Endodermal cell (in vitro differentiated cells): ENCODE measurements at places on chromosomes 4 and X. TPM values are rescaled to one million over a fixed set of nuclear protein-coding genes. Genes with fewer than 3 reads are reported as not detected.
A peak's percentile ranks its signal among the peaks of the same experiment; 100 is the strongest.

FAM9C gene
- not detected in 3 replicates for total RNA-seq

CXCL13 gene
- total RNA-seq = not detected in 2 replicates

DNA sequence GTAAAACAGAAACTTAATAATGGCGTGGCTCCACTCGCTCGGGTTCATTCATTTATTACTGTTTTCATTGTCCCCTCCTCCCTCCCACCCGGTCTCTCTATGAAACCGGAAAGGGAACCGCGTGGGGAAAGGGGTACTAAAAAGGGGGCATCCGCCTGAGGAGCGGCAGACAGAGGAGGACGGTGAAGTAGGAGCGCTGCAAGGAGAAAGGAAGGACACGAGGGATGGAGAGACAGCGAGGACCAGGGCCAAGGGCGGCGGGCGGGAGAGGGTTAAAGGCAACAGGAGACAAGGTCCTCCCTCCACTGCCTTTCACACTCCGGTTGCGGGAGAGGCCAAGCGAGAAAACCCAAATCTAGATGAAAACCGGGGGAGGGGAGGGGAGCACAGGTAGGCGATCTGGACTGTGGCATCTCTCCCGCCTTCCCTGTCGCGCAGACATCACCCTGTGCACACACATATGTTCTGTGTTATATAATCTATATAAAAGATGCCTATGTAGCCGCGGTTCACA lies 829 bp downstream of the ELOVL6 start:
- peak; percentile 84 for DNase-seq

DNA sequence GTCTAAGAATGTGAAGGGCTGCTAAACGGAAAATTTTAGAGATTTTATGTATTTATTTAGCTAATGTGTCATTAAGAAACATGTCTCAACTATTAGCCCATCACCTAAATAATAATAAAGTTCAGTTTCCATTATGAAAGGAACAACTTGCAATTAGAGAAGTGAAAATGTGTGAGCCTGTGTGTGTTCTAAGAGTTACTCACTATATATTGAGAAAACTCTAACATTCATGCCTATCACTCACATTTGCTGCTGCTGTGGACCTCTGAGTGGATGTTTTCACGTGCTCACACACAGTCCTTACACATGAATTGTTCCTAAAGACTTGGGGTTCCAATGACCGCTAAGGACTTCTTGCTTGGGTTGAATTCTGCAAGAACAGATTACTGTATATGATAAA lies 364.0 kb downstream of the TMA16 start:
- DNase-seq = no peak

GRCh38 chrX:457292-457679 lies 70.6 kb upstream of the PPP2R3B start:
- DNase-seq = no peak

- no peak for DNase-seq
Measured at GRCh38 chrX:133856819-133857218, 128.6 kb downstream of the GPC3 start.
